ENCODE measurements at places on chromosomes 2 and 18. TPM values are rescaled to one million over a fixed set of nuclear protein-coding genes. Genes with fewer than 3 reads are reported as not detected.

Gene BCL2L11
- 23.5 TPM for total RNA-seq

Gene IL1A
- total RNA-seq = not detected

Gene CHRNG
- total RNA-seq = 697 TPM

Gene CYP1B1
- 14.4 TPM for total RNA-seq

Gene SLC35G4
- total RNA-seq = not detected

Gene AGXT
- total RNA-seq = not detected

Gene DNER
- total RNA-seq = 0.05 TPM

Gene FAP
- 57.7 TPM for total RNA-seq

Gene ALPG
- total RNA-seq = not detected

Gene COPS9
- total RNA-seq = 61.9 TPM

Gene MC2R
- not detected for total RNA-seq

Gene FEV
- not detected for total RNA-seq

Gene NRP2
- total RNA-seq = 3.9 TPM

DNA sequence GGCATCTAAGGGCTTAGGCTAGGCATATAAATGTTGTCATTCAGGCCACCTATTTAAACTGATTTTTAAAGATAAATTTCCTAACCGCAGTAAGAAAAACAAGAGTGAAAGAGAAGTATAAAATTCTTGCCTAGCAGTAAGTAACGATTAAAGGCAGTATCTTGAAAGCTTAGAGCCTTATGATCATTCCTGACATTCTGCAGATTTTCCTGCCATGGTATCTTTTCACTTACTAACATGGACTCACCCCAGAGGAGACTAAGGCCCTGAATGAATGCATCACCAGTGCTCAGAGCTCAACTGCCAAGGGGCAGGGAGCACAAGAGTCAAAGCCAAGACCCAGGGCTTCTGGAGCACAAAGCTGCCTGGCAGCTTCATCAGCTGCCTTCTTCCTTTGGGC, 133.1 kb downstream of the GCA start:
- peak; percentile 51 for DNase-seq

DNA sequence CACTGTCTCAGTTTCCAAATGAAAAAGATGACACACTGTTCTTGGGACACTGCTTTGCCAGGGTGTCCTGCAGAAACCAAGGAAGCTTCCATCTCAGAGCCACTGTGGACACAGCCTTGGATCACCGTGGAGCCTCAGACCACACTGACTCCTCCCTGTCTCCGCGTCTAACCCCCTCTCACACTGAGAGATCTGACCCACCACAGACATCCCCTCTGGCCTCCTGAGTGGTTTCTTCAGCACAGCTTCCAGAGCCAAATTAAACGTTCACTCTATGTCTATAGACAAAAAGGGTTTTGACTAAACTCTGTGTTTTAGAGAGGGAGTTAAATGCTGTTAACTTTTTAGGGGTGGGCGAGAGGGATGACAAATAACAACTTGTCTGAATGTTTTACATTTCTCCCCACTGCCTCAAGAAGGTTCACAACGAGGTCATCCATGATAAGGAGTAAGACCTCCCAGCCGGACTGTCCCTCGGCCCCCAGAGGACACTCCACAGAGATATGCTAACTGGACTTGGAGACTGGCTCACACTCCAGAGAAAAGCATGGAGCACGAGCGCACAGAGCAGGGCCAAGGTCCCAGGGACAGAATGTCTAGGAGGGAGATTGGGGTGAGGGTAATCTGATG, 113.4 kb upstream of the PKDCC start:
- DNase-seq = peak; percentile 49

- DNase-seq = peak; percentile 67
Observed at GRCh38 chr2:160317181-160318099, 117.4 kb upstream of the ITGB6 start.

GRCh38 chr2:122191331-122191730, 435.9 kb downstream of the TSN start:
- no peak for DNase-seq

GRCh38 chr2:2901384-2902345, 476.0 kb downstream of the EIPR1 start:
- no peak for DNase-seq

DNA sequence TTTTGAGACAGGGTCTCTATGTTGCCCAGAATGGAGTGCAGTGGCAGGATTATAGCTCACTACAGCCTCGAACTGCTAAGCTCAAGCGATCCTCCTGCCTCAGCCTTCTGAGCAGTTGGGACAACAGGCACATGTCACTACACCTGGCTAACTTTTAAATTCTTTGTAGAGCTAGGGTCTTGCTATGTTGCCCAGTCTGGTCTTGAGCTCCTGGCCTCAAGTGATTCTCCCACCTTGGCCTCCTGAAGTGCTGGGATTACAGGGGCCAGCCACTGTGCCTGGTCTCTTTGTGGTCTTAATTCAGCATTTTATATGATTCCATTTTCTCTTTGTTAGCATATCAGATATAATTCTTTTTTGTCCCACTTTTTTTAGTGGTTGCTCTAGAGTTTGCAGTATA, 34.1 kb downstream of the CEP192 start:
- DNase-seq = no peak

DNA sequence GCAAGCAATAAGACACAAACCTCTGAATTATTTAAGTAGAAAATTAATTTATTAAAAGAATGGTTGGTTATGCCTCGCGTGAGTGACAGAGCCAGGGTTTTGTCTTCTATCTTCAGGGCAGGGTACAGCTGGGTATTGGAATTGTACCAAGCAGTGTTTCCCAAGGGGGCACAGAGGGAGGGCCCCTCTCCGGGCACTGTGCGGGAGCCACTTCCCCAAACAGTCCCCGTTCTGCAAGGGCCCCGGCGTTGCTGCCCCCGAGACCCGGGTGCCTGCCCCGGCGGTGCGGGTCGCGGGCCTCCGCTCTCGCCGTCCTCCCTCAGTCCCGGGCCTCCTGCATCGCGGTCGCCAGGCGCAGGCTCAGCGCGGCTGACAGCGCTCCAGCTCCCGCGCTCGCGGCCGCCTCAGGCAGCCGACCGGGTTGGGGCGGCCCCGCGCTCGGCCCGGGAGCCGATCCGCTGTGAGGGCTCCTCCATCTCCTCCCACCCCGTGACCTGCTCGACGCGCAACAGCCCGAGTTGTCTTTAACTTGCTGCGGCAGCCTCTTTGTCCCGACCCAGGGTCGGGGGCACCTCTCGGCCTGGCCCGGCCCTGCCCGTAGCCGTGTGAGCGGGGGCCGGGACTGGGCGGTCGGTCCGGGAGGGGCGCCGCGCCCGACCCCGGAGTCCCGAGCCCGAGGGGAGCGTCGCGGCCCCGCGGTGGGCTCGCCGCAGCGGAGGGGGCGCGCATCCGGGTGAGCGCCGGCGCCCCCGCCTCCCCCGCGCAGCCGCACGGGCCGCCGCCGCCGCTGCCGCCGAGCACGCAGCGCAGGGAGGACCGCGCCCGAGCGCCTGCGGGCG, 620 bp upstream of the GALNT1 start:
- DNase-seq = peak; percentile 78

GRCh38 chr18:26685438-26686157, 137.2 kb upstream of the KCTD1 start:
- no peak for DNase-seq

DNA sequence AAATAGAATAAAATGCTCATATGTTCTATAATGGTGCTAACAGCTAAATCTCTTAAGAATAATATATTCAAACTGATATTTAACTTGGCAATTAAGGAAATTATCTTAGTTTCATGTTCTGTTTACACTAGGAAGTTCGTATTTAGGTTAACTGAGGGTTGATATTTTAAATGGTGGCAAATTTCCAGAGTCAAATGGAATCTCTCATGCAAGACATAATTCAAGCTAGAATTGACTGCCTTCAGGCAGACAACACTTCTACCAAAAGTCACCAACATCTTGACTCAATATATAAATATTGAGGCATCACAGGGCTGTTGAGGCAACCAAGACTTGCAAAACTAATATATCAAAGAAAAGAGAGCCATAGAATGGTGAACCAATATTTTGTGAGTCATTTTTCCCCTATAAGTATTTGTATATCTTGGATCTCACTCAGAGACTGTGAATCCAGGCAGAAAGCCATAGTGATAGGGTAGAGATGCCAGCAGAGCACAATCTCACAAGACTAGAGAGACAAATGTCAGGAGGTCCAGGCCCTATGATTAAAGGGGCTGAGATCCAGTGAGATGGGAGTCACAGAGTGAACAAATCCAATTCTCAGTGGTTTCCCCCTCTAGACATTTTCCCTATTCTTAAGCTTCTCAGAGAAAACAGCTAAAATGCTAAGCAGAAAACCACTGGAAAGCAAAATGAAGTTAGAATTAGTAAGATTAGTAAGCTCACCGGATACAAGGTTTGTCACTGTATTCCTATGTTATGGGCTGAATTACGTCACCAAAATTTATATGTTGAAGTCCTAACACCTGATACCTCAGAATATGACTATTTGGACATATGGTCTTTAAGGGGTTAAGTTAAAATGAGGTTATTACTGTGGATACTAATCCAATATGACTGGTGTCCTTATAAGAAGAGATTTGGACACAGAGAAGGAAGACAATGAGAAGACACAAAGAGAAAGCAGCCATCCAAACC, 358.2 kb upstream of the UBE2E3 start:
- no peak for DNase-seq

GRCh38 chr2:152483276-152484063, 148.5 kb downstream of the FMNL2 start:
- DNase-seq = no peak

DNA sequence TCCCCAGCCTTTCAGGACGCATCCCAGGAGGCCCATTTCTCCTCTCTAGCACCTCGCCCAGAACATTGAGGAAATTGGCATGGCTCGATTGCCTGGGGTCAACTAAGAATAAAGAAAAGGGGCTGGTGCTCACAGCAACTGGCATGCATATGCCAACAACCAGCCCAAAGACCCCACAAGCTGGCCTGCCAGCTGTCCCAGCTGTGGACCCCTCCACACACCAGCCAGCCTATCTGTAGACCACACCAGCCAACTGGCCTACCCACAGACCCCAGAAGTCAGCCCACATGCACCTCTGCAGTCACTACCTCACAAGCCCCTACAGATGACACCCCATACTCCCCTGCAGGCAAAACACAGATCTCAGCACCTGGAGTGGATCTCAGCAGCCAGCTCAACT, 123.8 kb upstream of the ID2 start:
- DNase-seq = no peak

- no peak for DNase-seq
Observed at GRCh38 chr2:220744861-220745260, 827.2 kb downstream of the EPHA4 start.

DNA sequence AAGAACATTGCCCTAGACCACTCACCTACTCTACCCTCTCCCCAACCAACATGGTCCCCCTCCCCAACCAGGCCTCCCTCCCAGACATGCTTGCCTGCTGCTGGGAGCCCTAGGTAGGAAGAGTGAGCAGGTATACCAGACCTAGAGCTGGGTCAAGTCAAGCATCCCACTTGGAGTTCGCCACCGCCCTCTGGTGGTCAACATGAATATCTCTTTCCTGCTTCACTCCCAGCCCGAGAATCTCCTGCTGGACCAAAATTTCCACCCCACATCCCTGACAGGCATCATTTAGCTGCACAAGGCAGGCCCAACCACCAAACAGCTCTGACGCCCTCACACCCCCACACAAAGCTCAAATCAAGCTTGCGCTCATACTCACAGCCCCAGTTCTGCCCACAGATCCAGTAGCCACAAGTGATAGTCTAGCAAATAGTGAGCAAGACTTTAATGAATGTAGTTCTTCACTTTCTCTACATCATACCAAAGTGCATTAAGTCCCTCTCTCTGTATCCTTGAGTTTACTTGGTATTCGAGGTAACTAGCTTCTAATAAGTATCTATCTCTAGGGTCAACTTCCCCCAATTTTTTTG, 116.0 kb downstream of the TNS1 start:
- peak; percentile 76 for DNase-seq

- DNase-seq = peak; percentile 3
Observed at GRCh38 chr2:102657770-102658169, 38.4 kb downstream of the SLC9A2 start.

- DNase-seq = no peak
Observed at GRCh38 chr2:31136732-31137131, 1.5 kb downstream of the GALNT14 start.

DNA sequence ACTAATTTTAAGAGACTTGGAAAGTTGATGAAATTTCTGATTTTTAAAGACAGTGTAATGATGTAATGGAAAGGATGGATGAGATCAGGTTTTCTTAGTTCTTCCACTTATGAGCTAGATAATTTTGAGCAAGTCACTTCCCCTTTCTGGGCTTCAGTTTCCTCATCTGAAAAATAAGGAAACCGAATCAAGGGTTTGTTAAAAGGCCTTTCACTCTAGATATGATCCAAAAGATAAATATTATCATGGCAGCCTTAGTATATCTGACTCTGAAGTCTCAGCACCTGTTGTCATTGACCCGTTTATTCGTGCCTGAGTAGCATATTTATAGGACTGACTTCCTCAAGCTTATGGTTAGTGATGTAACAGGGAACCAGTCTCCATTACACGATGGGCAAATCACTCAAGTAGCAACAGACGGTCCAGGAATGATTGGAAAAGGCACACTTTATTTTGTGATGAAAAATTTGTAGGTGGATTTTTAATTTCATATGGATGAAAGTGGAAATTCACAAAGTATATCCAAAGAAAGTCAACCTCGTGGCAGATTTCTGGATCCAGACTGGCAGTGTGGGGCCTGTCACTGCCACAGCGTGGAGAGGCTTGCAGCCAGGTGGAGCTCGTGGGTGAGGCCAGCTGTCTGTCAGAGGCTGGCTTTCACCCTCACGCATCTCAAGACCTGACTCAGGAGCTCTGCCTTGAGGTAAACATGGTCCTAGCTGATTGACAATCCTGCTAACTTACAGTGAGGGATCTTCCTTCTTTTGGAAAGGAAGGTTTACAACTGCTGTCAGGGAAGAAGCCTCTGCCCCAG, 137.9 kb upstream of the CXCR4 start:
- DNase-seq = peak; percentile 35
